ENCODE measurements at places on chromosomes 7 and 10. TPM values are rescaled to one million over a fixed set of nuclear protein-coding genes. Genes with fewer than 3 reads are reported as not detected.

Gene NUTM2E
- not detected for polyA plus RNA-seq

Gene EGR2
- polyA plus RNA-seq, result not detected

Gene CLCN1
- polyA plus RNA-seq, result not detected

Gene CCDC186
- polyA plus RNA-seq, result 21.7 TPM

Gene LBX1
- polyA plus RNA-seq, result not detected

Gene PNPLA8
- polyA plus RNA-seq, result 73.1 TPM

Gene SP8
- polyA plus RNA-seq, result not detected
